NCI-H1092 treated with DMSO at 0.1 percent for 48 hours (cell line): ENCODE measurements at places on chromosomes 3 and 15.

GRCh38 chr3:87792534-87793336 lies 266.1 kb downstream of the CGGBP1 start:
- no peak for DNase-seq

- no peak for DNase-seq
These were observed 40.5 kb upstream of the SMAD6 start for GRCh38 chr15:66661432-66662096.

- no peak for DNase-seq
These were observed 119.2 kb downstream of the FHIT start for GRCh38 chr3:61132062-61132461.

- no peak for DNase-seq
These were observed 74.2 kb downstream of the MAGEF1 start for GRCh38 chr3:184637705-184638104.

DNA sequence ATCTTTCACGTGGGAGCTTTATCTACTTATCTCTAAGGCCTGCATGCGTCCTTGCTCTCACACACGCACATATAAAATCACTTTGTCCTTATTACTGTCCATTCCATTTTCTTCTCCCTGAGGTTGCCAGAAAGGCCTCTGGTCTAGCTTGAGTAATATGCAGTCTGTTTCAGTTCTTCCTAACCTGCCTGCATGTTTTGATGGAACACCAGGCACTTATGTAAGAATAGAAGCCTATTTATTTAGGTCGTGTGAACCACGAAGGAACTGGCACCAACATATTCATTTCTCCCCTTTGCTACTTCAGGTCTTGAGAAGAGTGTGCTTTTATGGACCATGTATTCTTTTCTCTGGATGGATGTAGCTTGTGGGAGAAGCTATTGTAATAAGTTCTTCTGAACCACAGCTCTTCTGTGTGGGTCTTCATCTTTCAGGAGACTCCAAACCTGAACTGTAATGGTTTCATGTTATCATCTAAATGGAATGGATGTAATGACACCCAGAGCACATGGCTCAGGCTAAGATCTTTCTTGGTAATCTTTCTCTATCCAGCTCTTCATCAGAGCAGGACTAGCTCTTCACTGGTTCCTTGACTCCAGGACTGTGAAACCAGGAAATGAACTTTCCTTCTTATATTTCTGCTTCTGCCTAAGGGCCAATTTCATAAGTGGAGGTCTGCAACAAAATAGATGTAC lies 53.8 kb downstream of the UBE2E2 start:
- no peak for DNase-seq

- no peak for DNase-seq
These were observed 7.5 kb upstream of the HAPLN3 start for GRCh38 chr15:88902846-88903245.

- no peak for DNase-seq
These were observed 369.1 kb downstream of the RBMS3 start for GRCh38 chr3:29649815-29650547.

- no peak for DNase-seq
These were observed 8.6 kb downstream of the SNRK start for GRCh38 chr3:43294975-43295374.

DNA sequence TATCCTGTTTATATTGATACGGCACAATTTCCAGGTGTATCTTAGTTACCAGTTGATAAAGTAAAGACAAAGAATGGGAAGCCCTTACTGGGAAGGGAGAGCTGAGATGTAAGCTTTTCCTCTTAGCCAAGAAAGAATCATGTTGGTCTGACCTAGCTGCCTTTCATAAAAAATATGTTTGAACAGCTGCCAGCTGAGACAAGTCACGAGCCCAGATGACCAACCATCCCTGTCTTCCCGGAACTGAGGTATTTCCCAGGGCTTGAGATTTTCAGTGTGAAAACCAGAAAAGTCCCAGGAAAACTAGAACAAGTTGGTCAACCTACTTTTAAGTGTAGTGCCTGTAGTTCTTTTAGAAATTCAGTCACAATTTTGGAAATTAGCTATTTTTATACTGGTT lies 3.6 kb upstream of the MYH15 start:
- no peak for DNase-seq

GRCh38 chr15:45469027-45469426 lies 53.5 kb downstream of the SLC30A4 start:
- no peak for DNase-seq

GRCh38 chr15:82184776-82185175 lies 77.8 kb downstream of the EFL1 start:
- no peak for DNase-seq

DNA sequence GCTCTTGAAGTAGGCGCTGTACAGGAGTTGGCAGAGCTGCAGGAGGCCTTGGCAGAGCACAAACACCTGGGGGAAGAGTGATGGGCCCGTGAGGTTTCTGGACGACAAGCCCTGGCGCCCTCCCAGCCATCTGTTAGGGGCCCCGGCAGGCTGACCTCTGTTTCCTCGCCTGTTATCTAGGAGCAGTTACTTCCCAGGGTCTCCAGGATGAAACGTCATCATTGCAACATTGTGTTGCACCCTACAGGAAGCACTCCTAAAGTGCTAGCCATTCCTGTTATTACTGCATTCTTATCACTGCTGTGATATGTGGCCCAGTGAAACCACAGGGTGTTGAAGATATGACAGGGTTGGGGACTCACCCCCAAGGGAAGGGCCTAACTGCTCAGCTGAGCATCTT lies 50.2 kb downstream of the SLCO2A1 start:
- DNase-seq: no peak

- no peak for DNase-seq
These were observed 30.1 kb downstream of the PLA2G4D start for GRCh38 chr15:42064271-42064670.

- no peak for DNase-seq
These were observed 437 bp downstream of the KLF13 start for GRCh38 chr15:31326875-31327668.

DNA sequence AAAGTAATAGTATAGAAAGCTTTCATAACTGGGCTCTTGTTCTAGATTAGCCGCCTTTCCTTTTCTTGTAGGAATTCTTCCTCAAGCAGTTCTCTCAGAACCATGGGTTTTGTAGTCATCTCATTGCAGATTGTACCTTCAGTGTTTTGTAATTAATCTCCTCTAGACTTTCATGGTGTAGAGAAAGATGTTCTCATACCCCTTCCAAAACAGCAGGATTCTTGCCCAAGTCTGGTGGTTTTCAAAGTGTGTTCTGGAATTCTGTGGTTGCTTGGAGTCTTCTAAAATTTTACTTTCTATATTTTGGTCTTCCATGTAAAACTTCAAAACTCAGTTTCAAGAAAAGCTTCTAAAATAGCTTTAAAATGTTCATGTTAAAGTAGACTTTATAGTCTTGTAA lies 293.8 kb downstream of the PTPRG start:
- DNase-seq: no peak

DNA sequence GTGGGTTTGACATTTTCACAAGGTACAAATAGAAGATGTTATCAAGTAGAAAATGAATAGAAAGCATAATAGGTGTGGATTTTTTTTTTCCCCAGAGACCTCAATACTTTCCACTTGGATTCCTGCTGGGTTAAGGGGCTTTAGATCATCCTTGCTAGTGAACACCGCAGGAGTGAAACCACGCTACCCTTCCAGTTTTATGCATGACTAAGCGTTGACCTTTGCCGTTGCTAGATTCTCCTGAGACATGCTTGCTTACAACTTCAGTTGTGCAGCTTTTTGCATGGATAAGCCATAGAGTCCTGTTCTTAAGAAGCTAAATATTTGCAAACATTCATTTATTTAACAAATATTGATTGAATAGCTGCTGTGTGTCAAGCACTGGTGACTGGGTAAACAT lies 299.7 kb upstream of the LMCD1 start:
- no peak for DNase-seq

DNA sequence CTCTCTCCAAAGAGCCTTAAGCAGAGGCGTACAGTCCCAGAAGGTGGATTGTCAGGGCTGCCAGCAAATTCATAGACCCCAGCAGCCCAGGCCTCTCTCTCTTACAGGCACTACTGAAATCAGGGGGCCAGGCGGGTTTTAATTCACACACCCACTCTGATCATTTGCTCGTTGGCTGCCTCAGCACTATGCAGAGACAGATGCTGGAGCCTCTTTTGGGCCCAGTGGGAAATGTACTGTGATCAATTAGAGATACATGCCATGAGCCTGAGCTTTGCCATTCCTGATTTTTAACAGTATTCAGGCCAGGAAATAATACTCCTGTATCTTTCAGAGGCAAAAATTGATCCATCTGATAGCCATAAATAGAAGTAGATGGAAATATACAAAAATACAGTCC lies 53.0 kb downstream of the CMTM6 start:
- DNase-seq: no peak

DNA sequence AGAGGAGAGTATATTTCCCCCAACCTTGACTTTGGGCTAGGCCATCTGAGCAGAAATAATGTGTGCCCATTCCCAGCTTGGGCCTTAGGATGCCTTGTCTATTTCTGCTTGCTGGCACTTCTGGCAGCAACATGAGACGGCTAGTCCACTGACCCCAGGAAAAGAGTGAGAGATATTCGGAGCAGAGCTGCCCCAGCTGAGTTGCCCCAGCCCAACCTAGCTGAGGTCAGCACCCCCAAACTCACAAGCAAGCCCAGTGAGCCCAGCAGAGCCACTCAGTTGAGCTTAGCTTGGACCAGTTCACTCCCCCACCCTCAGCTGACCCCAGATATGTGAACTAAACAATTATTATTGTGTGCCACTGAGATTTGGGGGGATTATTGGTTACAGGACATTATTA lies 20.2 kb downstream of the ITGA11 start:
- DNase-seq: no peak

DNA sequence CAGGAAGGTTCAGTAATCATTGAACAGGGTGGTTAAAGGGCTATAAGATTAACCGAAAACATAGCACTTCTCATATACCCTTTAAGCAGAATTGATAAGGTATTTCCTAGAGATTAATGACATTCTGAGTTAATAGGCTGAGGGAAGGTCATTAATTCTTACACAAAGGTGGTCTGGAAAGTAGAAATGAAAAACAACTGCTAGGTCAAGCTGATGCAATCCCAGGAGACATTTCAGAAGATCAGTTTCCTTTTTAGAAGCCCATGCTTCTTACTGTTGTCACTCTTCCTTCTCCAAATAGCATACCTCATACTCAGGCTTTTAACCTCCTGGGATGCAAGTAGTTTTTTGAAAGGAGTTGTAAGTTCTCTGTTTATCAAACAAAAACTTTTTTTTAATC lies 8.8 kb downstream of the FILIP1L start:
- DNase-seq: no peak

DNA sequence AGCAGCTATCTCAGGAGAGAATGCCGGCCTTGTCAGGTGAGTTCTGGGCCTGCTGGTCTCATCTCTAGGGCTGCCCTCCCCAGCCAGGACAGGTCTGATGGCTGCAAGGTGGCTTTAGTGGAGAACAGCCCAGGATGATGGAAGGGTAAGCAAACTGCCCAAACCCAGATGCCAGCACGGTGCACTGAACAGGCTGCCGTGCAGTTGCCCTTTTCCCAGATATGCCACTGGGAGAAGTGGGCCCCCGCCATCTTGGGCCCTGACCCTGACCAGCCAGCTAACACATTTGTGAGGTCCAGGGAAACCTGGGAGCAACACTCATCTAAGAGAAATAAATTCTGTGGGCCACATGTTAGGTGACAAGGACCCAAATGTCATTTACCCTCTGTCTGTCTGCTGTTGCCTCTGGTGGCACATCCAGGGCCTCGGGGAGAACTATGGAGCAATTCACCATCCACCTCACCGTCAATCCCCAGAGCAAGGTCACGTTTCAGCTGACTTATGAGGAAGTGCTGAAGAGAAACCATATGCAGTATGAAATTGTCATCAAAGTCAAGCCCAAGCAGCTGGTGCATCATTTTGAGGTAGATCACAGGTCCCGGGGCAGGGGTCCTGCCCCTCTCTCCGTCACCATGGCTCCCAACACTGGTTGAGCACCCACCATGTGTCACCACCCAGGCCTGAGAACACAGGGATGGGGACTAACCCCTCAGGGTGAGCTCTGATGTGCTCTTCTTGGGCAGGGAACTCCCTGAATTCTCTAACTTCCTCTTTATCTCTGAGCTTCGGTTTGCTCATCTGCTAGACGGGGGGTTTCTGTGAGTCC lies 1.8 kb downstream of the ITIH1 start:
- no peak for DNase-seq

DNA sequence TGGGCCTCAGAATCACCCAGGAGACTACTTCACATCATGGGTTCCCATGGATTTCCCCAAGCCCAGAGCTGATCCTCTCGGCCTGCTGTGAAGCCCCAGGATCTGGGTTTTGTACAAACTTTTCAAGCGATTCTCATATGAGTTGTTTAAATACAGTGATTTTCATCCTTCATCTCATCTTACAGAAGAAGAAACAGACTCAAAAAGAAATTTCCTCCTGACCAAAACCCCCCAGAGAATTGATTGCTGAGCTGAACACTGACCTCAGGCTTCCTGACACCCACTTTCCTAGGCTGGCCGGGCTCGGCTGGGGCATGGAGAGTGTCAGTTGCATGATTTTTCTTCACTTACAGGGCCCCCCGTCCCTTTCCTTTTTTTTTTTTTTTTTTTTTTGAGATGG lies 60.3 kb downstream of the BDH1 start:
- no peak for DNase-seq

DNA sequence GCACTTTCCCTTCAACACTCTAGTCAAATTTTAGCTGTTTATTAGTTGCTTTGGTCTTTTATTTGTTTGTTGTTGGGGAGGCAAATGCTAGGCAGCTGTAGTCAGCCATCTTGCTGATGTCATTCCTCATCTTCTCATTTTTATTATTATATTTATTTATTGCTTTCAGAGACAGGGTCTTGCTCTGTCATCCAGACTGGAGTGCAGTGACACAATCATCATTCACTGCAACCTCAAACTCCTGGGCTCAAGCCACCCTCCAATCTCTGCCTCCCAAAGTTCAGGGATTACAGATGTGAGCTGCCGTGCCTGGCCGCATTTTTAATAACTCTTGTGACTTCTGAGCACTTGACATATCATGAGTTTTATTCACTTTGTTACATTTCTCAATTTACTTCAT lies 441.4 kb downstream of the DIPK2A start:
- DNase-seq: no peak

DNA sequence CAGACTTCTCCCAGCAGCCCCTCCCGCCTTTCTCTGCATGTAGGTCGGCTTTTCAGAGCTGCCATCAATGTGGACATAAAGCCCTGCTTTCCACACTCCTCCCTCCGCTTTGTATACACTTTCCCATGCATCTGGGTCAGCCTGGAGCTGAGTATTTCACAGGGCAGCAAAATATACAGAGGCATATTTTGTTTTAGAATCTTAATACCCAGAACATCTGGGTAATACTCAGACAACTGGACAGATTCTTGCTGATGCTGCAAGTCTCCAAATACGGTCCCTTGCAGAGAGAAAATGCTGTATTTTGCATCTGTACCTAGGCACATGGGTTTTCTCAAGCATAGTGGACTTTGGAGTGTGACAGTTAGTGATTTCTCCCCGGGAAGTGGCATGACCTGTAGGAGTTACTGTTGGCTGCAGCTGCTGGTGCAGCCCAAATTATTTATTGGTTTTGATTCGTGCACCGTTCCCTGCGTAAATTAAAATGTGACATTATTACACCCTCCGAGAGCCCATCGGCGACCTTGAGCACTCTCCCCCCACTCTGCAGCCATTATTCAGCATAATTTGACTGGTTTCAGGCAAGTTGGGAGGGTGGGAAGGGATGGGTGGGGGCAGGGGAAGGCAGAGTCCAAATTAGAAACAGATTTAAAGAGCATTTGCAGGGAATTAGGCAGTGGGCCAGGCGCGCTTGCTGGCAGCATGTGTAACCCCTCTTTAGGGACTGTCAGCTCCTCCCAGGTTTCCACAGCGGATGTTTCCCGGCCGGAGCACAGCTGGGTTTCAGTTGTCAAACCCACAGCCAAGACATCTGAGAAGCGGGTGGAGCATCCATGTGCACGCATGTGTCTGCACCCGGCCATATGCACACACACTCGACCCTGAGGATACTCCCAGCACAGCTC lies 100.8 kb downstream of the CPN2 start:
- peak; percentile 46 for DNase-seq
